ENCODE measurements at places on chromosomes 6 and 20. TPM values are rescaled to one million over a fixed set of nuclear protein-coding genes. Genes with fewer than 3 reads are reported as not detected.

DNA sequence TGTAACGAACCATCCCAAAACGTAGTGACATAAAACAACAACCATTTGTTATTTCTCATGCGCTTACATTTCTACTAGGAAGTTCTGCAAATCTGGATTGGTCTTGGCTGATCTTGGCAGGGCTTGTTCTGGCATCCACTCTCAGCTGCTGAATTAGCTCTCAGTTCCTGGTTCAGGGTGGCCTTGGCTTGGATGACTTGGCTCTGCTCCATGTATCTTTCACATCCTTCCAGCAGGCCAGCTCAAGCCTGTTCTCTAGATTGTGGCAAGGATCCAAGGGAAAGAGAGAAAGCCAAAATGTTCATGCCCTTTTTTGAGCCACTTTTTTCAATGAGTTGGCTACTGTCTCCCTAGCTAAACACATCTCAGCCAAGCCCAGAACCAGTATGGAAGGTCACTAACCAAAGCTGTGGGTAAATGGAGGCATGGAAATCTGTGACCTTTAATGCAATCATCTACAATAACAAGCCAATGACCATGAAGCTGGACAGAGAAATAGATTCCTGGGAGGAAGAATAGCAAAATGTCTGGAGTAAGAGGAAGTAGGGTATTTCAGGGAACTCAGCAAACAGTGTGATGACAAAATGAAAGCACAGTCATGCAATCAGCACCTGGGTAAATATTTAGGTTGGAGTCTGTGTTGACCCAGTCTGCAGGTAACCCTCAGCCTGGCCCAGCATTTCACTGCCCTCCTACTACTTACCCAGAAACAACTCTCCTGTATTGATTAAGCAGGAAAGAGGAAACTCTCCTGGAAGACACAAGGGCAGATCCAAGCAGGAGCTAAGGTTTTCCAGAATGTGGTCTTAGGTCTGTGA is 32.7 kb upstream of the SNAP25 start:
- peak; percentile 51 for DNase-seq

GRCh38 chr20:59661621-59662020 is 57.3 kb downstream of the PHACTR3 start:
- DNase-seq: no peak

- no peak for DNase-seq
These were observed 1.6 kb downstream of the ZMYND8 start for GRCh38 chr20:47354714-47355488.

DNA sequence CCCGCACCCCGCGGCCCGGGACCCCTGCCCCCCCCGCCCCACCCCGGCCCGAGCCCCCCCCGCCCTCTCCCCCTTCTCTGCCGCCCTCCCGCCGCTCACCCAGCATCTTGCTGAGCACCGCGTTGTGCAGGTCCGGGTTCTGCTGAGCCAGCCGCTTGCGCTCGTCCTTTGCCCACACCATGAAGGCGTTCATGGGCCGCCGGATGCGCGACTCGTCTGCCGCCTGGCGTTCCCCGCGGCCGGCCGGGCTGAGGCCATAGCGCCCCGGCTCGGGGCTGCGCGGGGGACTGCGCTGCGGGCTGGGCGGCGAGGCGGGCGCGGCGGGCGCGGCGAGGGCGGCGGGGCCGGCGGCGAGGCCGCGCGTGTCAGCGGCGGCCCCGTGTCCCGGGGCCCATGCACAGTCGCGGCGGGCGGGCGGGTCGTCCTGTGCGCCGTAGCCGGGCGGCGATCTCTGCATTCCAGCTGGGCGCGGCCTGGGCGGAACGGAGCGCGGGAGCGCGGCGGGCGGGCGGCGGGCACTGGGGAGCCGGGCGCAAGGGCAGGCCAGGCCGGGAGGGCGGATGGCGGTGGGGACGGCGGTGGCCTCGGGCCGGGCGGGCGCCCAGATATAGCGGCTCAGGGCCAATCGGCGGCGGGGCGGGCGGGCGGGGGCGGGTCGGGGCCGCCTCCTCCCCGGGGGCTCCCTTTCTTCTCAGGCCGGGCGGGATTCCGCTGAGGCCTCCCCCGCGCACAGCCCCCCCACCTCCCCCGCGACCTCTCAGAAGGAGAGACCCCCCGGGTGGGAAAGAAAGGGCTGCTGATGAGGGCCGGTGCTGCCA is at the start of gene SOX18:
Gene SOX18, minus strand, starts transcription at position 580 of the 818 bp plus-strand sequence. Its CDS starts 123 bp downstream, at position 457.
- no peak for DNase-seq

GATA5 gene
- 0.16 TPM for total RNA-seq

DNA sequence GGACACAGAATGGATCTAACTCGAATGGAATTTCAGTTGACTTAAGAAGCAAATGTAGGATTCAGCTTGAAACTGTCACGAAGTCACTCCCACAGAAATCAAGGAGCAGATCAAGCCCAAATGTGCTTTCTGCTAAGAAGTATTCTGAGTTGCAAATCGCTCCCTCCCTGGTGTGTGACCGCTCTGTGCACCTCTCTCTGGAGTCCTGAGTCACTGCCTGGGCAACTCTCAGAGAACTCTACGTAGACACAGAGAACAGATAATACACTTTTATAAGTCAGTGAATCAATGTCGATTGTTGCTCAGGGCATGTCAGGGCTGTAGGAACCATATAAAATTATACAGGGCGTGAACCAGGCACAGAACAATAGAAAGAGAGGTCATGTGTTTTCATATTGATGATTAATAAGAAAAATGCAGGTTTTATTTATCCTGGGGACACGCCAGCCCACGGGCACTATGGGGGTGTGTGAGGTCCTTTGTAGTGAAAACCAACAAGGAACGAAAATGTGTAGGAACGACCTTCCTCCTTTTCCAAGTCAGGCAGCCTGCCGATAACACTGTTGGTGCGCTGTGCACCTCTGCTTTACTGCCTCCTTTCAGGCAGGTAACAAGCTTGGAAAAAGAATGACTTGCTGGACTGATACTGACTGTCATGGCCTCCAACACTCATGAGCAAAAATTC is 248.1 kb upstream of the FOXQ1 start:
- DNase-seq: no peak

GRCh38 chr6:101605874-101606273 is 212.4 kb downstream of the GRIK2 start:
- no peak for DNase-seq

RPRD1B gene
- 43.5 TPM for total RNA-seq

- no peak for DNase-seq
These were observed 20.9 kb upstream of the RNF8 start for GRCh38 chr6:37332894-37333293.
